ENCODE measurements at places on chromosomes 13 and 19.

DNA sequence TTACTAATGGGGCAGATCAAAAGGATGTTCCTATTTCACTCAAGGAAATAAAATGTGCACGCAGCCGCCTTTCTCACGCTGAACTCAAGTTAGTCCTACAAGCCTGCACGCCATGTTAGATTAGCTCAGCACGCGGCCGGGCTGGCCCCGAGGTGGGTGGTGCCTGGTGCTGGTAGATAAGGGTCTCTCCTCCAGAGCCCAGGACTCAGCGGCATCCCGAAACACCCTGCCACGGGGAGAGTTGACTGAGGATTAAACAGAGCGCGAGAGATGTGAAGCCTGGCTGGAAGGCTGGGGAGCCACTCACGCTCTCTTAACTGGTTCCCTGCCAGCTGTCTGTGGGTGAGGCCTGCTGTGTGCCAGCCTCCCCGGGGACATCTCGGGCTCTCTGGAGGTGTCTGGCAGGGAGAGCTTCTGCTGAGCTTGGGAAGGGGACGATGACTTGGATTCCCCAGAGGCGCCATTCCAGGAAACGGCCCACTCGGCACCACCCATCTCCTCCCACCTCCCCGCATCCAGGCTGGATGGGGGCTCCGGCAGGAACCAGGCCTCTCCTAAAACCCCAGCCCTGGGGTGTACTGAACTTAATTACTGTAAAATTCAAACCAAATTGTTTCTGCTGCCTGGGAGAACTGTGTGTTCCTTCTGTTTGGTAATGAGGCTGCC, 122.2 kb downstream of the KDM4B start:
- DNase-seq: no peak

- no peak for DNase-seq
Observed at GRCh38 chr19:34577531-34578101, 96.1 kb downstream of the WTIP start.

GRCh38 chr13:85236413-85236812, 562.8 kb downstream of the SLITRK6 start:
- no peak for DNase-seq

DNA sequence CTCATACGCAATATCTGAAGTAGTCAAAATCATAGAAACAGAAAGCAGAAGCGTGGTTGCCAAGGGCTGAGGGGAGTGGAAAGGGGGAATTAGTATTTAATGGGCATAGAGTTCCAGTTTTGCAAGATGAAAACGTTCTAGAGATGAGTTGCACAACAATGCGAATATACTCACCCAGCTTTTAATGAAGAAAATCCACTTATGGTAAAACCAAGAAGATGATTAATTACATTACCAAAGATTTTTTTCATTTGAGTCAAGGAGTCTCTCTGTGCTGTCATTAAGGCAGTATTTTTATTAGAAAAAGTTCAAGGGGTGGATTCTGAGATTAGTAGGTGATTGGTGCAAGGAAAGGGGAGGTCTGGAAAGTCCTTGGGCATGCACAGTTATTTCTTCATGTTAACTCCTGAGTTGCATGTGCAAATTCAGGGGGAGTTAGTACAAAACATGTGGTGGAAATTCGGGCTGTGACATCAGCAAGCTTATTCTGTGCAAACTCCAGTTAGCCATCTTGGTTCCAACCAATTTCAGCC, 6.9 kb upstream of the CBY2 start:
- DNase-seq: no peak

DNA sequence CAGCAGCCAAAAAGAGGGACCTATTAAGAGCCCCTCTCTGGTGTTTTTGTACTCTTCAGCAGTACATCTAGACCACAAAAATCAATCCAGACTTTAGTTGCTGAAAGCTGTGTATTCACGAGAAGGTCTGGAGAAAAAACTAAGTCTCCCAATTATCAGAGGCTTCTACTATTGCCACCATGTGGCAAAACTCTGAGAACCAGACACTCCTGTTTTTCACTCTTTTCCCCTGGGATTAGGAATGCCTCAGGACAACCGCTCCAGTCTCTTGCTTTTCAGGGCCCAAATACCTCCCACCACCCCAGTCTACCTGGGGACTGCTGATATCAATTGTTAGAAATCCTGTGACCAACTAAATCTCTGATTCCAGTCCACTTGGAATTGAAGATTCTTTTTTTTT, 30.1 kb upstream of the OBI1 start:
- no peak for DNase-seq

GRCh38 chr13:43333176-43333575, 309.8 kb downstream of the DNAJC15 start:
- no peak for DNase-seq

GRCh38 chr13:27130979-27131623, 40.5 kb downstream of the USP12 start:
- DNase-seq: no peak

DNA sequence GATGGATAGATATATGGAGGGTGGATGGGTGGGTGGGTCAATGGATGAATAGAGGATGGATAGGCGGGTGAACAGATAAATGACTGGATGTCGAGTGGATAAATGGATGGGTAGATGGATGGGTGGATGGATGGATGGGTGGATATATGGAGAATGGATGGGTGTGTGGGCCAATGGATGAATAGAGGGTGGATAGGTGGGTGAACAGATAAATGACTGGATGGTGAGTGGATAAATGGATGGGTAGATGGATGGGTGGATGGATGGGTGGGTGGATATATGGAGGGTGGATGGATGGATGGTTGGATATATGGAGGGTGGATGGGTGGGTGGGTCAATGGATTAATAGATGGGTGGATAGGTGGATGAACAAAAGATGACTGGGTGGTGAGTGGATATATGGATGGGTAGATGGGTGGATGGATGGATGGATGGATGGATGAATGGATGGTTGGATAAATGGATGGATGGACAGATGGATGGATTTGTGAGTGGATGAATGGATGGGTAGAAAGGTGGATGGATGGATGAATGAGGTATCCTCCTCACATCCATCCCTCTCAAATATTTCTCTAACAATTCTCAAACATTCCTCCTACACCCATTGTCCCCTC, 21.0 kb downstream of the AXL start:
- no peak for DNase-seq

Data from AG04449 (cell line).